Activated gamma-delta T cell (primary cell): ENCODE measurements at places on chromosomes 3 and 15.

DNA sequence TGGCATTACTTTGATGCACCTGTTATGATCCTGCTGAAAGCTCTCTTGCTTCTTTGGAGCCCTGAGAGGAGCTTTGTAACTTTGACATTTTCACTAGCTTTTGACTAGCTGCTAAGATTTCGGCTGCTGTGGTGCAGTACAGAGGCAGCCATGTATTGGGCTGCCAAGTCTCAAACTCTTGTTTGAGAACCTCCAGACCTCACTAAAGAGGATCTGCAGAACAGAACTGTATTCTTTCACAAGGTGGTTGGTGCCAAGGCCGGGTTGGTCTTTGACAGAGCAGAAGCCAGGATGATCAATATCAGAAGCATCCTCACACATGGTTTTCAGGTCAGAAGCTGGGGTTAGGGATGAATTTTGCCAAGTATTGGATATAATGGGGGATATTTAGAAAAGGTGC, 34.6 kb upstream of the GOLGA8B start:
- no peak for DNase-seq

- DNase-seq, result no peak
These were observed 691.7 kb upstream of the CBLB start for GRCh38 chr3:106560451-106560966.

- DNase-seq, result no peak
These were observed 97.8 kb downstream of the AQP9 start for GRCh38 chr15:58235961-58236360.

GRCh38 chr3:159366476-159366875, 564.6 kb downstream of the MFSD1 start:
- no peak for DNase-seq

DNA sequence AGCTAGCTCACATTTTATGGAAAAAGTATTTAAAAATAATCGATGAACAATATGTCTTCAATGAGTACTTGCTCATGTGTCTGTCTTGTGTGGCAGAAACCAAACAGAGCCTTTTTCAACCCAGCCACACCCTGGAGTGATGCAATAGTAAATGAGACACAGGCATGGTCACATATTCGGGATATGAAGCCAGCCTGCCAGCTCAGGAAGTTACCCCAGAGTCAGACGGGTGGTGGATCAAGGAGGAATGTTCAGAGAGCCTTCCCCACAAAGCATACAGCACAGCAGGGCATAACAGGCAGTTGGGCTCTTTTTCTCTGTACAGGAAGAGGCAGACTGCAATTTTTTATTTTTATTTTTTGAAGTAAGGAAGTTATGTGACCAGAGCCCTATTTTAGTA, 27.3 kb downstream of the LARP6 start:
- DNase-seq, result no peak

DNA sequence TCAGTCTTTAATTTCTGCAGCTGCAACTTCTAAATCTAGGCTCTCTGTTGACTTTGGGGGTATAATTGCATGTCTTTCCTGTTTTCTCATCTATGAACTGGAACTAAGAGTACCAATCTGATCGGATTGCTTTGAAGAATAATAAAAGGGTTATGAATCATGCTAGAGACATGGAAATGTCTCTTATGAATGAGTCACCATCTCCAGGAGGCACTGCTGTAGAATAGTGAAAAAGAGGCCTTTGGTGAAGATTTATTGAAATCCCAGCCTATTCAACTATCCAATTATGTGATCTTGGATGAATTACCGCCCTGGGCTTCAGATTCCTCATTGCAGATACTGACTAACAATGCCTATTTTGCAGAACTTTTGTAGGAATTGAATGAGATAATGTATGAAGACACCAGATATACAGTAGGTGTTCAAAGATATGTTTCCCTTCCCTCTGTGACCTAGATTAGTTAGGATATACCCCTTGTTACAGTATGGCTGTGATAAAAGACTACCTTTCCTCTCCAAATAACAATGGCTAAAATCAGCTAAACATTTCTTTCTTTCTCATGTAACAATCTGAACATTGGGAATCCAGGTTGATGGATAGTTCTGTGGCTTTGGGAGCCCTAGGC, 11.5 kb upstream of the CMTM8 start:
- no peak for DNase-seq

- no peak for DNase-seq
These were observed 8.5 kb downstream of the BHLHE40 start for GRCh38 chr3:4987538-4988296.

- DNase-seq, result no peak
These were observed 8.5 kb upstream of the ILDR1 start for GRCh38 chr3:122030381-122031122.

DNA sequence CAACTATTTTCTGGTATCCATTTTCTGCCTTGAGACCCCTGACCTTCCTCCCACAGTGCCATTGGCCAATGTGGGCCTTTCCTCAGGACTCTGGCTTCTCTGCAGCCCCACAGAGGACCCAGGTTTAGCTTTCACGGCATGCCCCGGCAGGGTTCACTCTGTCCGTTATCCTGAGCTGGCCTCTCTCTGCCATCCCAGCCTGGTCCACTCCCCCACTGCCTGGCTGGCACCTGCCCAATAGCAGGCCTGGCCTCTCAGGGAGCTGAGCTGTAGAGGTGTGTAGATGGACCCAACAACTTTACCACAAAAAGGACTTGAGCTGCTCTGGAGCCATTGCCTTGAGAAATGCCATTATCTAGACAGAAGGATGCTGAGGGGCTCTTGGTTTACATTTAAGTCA, 57.5 kb downstream of the SCN10A start:
- DNase-seq, result no peak

DNA sequence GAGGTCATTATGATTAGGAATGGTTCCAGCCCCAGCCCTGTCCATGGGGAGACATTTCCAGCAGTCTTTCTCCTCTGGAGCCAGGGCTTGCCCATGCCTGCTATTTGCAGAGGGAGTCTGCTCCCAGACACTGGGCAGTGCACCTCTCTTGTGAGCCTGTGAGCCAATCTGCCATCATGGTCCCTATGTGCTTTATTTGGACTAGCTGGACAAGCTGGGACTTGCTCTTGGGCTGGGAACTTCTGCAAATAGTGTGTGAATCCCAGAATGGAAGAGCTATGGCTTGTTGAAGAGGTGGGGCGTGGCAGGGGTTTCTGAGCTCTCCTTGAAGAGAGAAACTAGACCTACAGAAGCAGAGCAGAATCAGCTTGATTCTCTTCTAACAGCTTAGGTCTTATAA, 53.7 kb upstream of the KY start:
- DNase-seq, result no peak

DNA sequence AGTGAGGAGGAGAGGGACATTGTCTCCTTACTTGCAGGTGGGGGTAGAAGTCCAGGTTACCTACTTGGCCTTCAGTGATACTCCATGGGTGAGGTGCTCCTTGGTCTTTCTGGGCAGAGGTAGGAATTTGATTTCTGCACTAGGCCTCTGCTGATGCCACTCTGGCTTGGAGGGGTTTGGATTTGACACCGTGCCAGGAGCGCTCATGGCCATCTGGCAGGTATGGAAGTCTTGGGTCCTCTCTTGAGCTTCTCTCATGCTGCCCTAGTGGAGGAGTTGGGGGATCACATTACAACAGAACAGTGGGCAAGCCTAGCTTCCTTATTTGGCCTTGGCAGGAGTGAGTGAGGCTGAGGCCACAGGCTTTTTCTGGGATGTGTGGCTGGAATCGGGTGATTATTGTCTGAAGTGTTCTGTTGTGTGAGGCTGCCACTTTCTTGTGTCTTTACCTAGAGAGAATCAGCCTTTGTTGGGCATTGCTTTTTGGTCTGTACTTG, 525.0 kb downstream of the GABRG3 start:
- no peak for DNase-seq

GRCh38 chr15:71154607-71155200, 39.4 kb downstream of the THSD4 start:
- DNase-seq, result no peak

DNA sequence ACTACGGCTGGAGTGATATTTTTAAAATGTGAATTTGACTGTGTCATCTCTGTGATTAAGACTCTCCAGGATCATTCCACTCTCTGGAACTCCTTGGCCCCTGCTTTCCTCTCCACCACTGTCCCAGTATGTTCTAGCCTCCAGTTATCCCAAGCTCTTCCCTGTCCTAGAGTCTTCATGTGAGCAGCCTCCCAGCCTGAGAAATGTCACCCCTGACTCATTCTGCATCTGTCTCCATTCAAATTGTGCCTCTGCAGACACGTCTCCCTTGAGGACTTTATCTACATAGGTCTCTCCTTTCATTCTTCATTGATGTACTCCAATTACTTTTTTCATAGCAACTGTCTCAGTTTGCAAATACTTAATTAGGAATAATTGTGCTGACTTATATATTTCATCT, 317.7 kb upstream of the ADAMTS9 start:
- no peak for DNase-seq

GRCh38 chr3:48493203-48493501, 10.8 kb downstream of the SHISA5 start:
- no peak for DNase-seq

- no peak for DNase-seq
These were observed 113.4 kb upstream of the BCL6 start for GRCh38 chr3:187858711-187859110.

- no peak for DNase-seq
These were observed 33.0 kb upstream of the HHATL start for GRCh38 chr3:42735615-42736014.

GRCh38 chr3:130661140-130661891, 85.3 kb downstream of the PIK3R4 start:
- DNase-seq, result no peak

- DNase-seq, result no peak
These were observed 13.9 kb downstream of the CRYBG3 start for GRCh38 chr3:97835761-97836160.

DNA sequence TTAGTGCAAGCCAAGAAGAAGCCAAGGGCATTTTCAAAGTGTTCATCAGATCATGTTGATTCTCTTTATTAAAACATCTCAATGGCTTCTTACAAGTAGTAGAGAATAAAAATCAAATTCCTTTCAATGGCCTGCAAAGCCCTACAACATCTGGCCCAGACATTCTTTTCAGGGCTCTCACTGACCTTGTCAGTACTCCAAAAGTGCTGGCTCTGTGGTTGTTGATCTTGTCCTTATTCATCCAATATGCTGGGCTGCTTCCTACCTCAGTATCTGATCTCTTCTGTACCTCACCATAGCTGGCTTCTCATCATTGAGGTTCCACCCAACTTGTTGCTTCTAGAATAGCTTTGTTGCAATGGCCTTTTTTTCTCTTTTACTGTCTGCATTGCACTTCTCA, 74.0 kb upstream of the SAMMSON start:
- DNase-seq, result no peak

DNA sequence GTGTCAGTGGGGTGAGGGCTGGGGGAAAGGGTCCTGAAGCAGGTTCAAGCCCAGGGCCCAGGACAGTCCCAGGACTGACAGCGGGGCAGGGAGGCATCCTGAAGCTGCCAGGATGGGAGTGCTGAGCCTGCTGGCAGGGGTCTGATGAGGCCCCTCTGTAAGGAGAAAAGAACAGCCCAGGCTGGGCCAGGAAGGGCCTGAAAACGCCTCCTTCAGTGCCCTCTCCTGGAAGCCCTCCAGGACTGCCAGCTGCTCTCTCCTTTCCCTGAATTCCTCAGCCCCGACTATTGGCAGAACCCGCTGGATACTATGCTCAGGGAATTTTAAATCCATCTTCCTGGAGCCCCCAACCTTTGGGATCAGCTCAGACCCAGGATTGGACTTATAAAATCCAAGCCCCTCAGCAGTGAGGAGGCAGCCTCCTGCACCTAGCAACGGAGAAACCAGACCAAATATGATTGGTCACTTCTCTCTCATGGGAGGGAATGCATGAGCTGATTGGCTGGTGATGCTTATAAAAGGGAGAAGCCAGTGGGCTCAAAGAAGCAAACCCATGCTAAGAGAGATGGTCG, 203.5 kb upstream of the LINGO1 start:
- DNase-seq, result no peak

DNA sequence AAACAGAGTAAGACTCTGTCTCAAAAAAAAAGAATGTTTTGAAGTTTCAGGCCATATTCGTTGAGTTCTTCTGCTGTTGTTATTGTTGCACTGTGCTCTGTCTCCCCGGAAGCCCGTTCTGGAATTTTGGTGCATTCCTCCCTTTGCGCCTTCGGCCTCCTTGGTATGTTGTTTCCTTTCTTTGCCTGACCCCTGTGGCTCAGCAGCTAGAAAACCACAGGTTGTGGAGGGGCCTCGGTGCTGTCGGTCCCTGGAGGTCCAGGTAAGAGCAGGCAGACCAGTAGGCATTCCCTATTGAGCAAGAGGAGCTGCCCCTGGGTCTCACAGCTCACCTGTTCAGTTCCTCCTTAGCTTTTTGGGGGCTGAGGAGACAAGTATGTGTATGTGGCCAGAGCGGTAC, 51.0 kb upstream of the DLG1 start:
- DNase-seq, result no peak

- DNase-seq, result no peak
These were observed 197.7 kb upstream of the CTNNB1 start for GRCh38 chr3:41001556-41001955.

DNA sequence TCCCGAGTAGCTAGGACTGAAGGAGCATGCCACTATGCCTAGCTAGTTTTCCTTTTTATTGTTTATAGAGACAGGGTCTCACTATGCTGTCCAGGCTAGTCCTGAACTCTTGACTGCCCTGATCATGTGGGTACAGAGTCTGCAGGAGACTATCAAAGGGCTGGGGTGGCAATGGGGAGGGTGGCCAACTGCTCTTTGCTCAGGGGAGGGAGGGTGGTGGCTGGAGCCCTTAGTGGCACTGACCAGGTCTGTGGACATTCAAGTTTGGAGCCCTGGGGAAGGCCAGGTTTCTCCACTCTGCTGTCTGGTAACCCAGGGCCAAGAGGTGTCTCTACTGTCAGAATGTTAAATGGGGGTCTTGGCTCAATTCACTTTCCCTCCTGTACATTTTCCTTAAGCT, 122.0 kb downstream of the SEC22A start:
- no peak for DNase-seq

DNA sequence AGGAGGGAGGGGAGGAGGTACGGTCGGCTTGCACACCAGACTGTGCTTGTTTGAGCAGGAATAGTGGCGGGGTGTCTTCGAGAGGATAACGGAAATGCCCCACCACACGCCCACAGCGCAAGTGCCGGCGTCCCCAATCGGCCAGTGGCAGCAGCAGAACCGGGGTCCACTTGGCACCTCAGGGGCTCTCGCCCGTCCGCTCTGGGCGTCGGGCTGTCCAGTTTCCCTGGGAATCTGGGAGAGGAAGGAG, 53.7 kb downstream of the CCDC54 start:
- DNase-seq, result no peak

- DNase-seq, result no peak
These were observed 1.2 kb upstream of the COL6A6 start for GRCh38 chr3:130515755-130516154.

DNA sequence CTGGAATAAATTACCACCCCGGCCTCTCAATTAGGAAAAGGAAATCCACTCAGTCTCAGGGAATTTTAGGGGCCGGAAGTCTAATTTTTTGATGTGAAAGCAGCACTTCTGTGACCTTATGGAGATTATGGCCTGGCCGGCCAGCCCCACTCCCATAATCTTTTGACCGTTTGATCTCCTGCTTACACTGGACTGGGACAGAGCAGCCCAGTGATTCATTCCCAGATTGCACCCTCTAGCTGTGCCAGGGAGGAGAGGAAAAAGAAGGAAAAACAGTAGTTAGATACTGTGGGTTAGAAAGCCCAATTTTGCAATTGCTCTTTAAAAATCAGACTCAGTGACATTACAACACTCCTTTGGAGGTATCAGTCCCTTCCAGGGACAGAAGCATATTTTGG, 32.4 kb downstream of the GJD2 start:
- no peak for DNase-seq
